ENCODE measurements at places on chromosomes 5 and 9. TPM values are rescaled to one million over a fixed set of nuclear protein-coding genes. Genes with fewer than 3 reads are reported as not detected.
A peak's percentile ranks its signal among the peaks of the same experiment; 100 is the strongest.

- DNase-seq = no peak
Measured at GRCh38 chr5:120375248-120375647, 88.9 kb upstream of the PRR16 start.

DNA sequence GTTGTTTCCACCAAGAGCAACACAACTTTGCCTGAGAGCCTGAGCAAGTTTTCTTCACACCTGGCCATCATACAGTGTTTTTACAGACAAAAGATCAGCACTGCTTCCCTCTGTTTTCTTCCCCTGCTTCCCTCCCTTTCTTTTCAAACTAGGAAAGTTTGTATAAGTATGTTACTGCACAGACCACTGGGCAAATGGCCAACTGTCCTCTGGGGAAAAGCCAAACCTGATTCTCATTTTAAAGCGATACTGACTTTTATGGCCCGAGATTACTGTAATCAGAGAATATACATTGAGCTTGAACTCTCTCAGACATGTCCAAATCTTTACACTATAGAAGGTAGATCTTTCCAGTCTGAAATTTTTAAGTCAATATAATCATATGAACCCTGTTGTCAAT lies 415.0 kb downstream of the NFIB start:
- DNase-seq = peak; percentile 24

DNA sequence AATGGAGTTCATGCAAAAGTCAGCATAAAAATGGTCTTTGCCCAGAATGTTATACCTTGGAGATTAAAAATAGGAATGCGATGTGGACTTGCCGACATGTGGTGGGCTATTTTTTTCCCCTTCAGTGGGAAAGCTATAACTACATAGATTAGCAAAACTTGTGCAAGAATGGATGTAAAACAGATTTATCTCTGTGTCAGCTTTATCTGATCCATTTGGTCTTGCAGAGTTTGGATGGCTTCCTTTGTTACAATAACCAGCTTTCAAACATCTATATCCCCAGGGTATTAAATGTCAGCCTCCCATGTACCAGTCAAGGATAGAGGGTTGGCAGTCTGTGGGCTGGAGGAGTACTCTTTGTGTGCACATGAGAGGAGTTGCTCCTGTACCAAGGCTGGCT lies 284.9 kb downstream of the TMEM38B start:
- no peak for DNase-seq

- no peak for DNase-seq
Measured at GRCh38 chr9:128484686-128485413, 19.7 kb upstream of the GLE1 start.

DNA sequence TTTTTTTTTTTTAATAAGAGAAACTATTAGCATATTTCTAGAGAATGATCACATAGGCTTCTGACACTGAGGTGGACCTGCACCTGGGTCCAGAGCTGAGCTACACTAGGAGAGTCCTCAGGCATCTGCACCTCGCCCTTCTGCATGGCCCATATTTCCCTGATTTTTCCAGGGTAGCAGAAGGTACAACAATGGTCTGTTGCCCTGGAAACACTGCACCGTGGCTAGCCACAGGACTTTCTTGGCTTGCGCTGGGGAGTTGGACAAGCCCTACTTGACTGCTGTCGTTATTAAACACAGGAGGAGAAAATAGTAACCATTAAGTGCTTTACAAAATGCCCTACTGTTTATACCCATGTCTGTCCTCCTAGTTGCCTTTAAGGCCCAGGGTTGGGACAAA lies 615.7 kb upstream of the MEF2C start:
- no peak for DNase-seq

DNA sequence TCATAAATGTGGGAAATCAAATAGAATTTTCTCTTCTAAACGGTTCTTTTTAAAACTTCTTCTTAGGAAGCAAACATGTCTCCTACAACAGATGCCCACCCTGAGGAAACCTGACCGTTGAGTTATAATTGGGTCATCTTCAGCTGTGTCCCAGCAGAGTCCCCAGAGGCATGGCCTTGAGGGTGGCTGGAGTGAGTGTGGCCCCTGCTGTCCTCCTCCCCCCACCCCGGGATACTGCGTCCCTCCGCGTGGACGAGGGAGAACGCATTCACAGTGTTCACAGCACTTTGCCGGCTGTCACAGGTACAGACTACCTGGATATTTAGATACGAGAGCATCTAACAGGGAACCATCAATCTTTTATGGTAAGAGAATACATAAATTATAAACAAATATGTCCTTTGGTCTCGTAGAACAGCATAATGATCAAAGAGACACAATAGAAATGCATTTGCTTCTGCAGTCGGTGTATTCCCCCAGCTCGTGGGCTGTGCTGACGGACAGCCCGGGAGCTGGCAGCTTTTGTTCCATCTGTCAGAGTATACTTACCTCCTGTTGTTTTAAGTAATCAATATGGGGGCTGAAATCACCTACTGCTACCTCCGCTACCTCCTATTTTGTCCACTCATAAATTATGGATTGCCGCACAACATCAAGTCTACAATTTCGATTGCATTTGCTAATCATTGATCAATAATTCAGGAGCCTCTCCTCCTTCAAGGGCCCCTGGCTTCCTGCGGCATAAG lies 214.7 kb downstream of the IRX2 start:
- DNase-seq = no peak

DNA sequence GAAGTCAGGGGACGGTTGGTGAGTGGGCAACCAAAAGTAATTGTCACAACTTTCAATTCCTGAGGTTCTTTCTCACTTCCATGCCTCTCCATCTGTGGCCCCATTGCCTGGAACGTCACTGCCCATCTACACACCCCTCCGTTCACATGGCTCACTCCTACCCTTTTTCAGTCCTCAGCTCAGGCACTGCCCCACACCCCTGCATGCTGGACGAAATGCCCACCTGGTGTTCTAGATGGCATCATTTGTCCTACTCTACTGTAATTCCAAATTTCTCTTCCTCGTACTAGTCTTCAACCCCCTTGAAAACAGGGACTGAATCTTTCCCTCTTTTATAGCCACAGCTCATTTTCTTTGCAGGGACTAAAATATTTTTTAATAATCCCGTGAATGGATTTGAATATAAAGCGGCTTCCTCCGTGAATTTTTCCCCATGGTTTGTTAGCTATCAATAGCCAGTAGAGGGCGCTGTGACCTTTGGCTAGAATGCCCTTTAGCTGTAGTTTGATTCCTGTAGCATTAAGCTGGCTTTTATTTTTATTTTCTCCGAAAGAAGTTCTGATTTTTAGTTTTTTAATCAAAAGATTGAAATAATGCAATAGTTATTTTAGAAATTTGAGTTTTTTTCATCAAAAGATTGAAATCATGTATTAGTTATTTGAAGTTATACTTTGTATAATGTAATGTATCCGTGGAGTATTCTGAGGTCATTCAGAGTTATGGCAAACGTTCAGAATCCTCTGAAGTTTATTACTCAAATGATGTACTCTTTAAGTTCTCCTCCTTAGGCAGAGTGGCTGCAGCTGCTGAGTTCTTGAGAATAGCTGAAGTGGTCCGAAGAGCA lies 232.1 kb downstream of the SH3GL2 start:
- DNase-seq = peak; percentile 54

GRCh38 chr9:126719618-126720031 lies 85.2 kb upstream of the ZBTB43 start:
- DNase-seq = peak; percentile 77

DNA sequence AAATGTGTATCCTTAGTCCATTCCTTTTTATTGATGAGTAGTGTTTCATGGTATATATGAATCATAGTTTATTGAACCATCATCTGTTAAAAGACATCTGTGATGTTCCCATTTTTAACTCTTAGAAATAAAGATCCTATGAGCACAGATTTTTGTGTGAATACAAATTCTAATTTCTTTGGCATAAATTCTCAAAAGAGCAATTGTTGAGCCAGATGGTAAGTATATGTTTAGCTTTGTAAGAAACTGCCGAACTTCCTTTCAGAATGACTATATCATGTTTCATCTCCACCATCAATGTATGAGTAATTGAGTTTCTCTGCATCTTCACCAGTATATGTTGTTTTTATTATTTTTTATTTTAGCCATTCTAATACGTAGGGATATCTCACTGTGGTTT lies 526.4 kb downstream of the CDH10 start:
- DNase-seq = no peak

GRCh38 chr9:12702160-12702758 lies 9.1 kb downstream of the TYRP1 start:
- DNase-seq = peak; percentile 22

GRCh38 chr9:112084334-112084733 lies 90.8 kb downstream of the SUSD1 start:
- no peak for DNase-seq

- DNase-seq = no peak
Measured at GRCh38 chr5:41892031-41892430, 12.1 kb upstream of the RIMOC1 start.

DNA sequence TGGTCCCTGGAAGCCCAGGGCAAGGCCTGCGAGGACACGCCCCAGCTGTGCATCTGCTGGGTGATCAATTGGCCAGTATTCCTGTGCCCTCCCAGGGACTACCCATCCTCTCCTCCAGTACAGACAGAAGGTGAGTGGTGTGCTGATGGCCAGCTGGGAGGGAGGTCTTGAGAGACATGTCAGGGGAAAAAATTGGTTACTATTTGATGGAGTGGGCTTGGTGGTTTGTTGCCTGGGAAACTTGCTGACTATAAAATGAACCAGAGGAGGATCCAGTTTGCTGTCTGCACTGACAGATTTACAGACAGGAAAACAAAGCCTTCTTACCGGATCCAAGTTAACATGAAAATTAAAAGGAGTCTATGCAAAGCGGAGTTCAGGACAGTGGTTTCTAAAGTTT lies 40.3 kb downstream of the MAP1B start:
- no peak for DNase-seq

Gene DAB2IP
- polyA plus RNA-seq = 44.4 TPM

Gene GLE1
- 31.5 TPM for polyA plus RNA-seq

Gene SHROOM1
- 21.8 TPM for polyA plus RNA-seq

Gene GPRIN1
- 2.0 TPM for polyA plus RNA-seq

Gene FGF1
- polyA plus RNA-seq = 16.1 TPM

Gene ANKRD20A1
- polyA plus RNA-seq = 3.1 TPM
